ENCODE measurements at places on chromosomes 6 and 20.
A peak's percentile ranks its signal among the peaks of the same experiment; 100 is the strongest.

DNA sequence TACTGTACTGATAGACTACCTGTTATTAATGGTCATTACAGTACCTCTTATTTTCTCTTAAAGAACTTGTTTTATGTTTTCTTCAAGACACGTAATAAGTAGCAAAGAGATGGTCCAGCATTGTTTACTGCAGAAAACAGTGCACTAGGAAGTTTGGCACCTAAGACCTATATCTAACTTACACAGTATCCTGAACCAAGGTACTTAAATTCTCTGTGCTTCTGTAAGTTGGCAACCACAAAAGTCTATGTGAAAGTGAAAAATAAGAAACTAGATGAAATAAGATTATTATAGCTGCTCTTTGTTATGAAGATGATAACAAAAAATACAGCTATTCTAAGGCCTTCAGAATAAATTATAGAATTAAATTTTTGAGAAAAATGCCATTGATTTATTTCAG is 411.7 kb upstream of the SOX4 start:
- DNase-seq: no peak

GRCh38 chr6:23213193-23213592 is 643.8 kb downstream of the HDGFL1 start:
- DNase-seq: no peak

GRCh38 chr6:8948733-8949132 is 513.4 kb upstream of the SLC35B3 start:
- DNase-seq: no peak

DNA sequence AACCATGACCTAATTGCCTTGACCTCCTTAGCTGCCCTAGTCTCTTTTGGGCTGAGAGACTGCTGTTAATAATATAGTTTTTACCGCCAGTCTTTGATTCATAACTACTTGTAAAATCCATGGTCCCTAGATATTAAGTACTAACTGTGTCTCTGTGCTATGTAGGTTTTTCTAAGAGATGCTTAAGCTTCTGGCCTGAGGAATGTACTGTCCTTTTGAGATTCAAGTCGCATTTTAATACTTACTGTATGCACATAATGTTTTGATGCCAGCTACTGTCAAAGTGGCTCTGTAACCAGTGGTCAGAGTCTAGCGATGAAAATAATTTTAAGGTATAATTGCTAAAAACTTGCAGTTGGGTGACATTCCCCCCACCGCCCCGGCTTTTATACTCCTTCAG is 2.1 kb downstream of the AKAP12 start:
- no peak for DNase-seq

DNA sequence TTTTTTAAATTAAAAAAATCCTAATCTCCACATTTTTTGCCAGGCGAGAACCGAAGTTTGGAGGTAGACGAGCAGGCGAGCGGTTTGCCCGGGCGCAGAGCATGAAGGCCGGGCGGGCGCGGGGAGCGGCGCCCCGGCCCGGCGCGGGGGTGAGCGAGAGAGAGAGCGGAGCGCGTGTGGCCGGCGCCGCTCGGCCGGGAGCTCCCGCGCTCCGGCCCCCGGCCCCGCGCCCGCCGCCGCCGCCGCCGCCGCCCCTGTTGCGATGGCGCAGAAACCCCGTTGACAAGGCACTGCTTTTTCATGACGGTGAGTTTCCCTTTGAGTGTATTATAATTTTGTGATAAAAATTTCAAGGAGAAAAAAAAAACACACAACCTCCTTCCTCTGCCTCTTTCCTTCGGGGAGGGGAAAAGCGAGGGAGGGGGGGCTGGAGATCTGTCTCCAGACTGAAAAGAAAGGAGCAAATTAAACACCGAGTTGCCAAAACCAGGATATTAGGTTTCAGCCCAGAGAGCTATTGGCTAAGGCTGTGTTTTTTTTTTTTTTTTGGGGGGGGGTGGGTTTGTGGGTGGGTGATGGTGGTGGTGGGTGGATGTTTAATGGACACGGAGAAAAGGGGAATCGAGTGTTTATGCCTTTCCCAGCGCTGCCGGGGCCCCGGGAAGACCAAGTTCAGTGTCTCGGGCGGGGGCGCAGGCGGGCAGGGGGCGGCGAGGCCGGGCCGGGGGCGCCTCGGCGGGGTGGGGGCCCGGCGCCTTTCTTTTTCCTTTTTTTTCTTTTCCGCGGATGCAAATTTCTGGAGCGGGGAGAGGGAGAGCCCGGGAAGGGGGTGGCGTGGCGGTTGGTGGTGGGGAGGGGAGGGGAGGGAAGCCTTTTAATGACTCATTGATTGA is at the start of gene BICRAL:
BICRAL (plus strand) TSS at position 257 of the 893 bp plus-strand sequence. CDS start 39,971 bp downstream, outside the sequence.
- DNase-seq: peak; percentile 69

- DNase-seq: no peak
Observed at GRCh38 chr6:5701174-5701573, 305.6 kb downstream of the NRN1 start.

DNA sequence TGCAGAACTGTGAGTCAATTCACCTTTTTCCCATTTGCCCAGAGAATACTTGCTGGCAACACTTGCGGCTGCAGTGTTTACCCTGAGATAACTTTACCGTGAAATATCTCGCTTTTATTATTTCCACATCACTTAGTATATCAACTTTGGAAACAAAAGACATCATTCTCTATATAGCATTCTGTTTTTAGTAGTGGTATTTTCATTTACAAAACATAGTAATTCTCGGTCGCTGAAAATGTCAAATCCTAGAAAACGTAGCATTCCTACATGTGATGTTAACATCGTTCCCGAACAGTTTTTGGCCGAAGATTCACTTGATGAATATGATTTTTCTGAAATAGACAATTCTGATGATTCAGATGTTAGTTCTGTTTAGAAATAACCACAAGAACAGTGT is 52.0 kb downstream of the NHLRC1 start:
- no peak for DNase-seq

- DNase-seq: no peak
Observed at GRCh38 chr6:137188855-137189254, 15.4 kb upstream of the IL22RA2 start.

GRCh38 chr20:9200620-9201019 is 131.7 kb downstream of the PLCB4 start:
- DNase-seq: no peak

GRCh38 chr6:111541026-111541681 is 58.1 kb upstream of the REV3L start:
- DNase-seq: no peak

- no peak for DNase-seq
Observed at GRCh38 chr6:81166770-81167169, 585.7 kb downstream of the TENT5A start.

DNA sequence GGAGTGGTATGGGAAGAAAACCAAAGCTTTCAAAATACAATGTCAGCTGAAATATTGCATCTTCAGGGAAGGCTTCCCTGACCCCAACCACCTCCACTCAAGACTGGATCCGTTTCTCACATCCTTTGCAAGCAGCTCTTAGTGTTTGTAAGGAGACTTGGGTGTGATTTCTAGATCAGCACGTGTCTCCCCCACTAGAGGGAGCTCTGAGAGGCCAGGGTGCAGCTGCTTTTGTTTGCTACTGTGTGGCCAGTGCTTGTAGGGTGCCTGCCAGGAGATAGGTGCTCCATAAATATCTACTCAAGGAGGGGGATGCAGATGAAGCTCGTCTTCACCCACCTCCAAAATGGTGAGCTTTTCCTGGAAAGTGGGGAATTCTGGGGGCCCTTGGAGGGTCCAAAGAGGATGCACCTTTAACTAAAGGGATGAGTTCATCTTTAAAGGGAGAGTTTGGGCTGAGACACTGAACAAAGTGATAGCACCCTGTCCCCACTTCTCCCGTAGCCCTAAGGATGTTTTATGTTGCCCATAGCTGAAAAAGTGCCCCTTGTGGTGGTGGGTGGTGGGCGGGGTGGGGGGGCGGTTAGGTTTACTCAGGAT is 52.6 kb upstream of the MAFB start:
- DNase-seq: peak; percentile 17

DNA sequence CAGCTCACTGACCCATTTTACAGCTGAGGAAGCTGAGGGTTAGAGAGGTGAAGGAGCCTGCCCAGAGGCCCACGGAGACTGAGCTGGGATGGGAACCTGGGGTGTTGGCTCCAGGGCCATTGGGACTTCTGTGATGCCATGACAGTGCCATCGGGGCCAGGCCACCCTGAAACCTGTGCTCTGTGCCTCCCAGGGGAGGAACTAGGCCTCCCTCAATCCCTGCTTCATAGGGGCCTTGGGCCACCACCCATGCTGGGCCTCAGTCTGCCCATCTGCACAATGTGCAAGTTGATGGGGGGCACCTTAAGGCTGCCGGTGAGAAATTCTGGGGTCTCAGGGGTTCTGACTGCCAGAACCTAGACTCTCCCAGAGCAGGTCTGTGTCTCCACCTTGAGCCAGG is 24.9 kb downstream of the BPIFB4 start:
- DNase-seq: no peak
